ENCODE measurements at places on chromosomes 2 and 18.

DNA sequence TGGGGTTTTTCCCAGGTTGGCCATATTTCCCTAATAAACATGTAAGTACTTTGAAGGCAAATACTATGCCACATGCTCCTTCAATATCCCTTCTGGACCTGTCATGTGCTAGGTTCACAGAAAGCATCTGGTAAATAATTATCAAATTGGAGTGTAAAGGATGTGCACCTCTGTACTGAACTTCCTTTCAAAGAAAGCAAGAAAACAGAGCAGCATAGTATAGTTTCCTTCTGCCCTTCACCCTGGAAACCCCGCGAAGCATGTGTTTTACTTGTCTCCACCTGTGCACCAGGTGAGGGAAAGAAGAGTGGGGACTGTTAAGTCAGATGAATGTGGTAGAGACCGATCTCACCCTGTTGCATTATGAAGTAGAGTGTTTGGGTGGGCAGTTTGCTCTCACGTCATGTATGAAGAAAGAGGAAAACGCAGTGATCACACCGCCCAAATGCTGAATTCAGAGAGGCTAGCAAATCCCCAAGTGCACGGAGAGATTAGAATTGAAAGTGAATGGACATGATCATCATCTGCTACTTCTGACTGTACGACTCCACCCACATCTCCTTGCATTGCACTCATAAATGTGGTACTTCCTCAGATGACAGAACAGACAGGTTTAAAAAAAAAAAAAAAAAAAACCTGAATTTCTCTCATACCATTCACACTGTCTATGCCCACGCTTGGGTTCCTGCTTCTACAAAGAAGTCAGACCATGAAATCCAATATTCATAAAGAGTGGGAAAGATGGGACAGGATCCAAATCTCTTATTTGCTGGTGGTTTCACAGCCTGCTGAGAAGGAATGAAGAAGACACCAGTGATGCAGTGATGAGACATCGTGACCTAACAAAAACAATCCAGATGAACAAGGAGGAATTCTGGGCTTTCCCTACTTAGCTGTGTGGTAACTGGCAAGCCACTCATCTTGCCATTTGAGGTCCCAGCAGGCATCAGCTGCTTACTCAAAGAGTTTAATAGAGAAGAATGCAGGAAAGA, 448.6 kb downstream of the BCL11A start:
- no peak for DNase-seq

DNA sequence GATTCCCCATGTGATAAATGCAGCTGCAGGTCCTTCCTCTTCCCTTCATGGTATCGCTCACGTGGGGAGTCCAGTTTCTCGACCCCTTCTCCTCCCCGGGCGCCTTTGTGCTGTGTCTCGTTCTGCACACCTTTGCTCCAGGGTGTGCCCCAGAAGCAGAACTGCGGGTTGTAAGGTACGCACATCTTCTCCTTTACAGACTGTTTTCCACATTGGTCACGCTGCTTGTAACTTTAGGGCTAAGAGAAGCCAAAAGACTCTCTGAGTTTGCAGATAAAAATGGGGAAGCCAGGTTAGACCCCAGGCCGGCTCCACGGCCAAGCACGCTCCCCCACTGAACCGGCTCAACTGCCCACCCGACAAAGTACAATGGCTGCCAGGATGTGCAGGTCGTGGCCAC, 45.9 kb upstream of the TFCP2L1 start:
- DNase-seq, result no peak

DNA sequence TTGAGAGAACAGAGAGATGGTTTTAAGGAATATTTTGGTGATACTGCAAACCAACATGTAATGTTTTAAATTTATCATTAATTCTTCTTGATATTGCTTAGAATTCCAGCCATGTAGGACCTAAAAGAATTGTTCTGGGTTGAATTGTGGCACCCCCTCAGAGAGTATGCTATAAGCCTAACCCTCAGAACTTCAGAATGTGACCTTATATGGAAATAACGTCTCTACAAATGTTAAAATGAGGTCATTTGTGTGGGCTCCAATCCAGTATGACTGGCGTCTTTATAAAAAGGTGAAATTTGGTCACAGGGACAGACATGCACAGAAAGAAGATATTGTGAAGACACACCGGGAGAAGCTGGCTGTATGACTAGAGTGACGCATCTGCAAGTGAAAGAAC, 193.6 kb downstream of the NRXN1 start:
- no peak for DNase-seq

- no peak for DNase-seq
Observed at GRCh38 chr2:172462849-172463381, 35.5 kb downstream of the ITGA6 start.

- no peak for DNase-seq
Observed at GRCh38 chr2:46010925-46011490, 286.2 kb upstream of the EPAS1 start.

Data from brain pericyte (primary cell).